ENCODE measurements at places on chromosomes 2 and 18. TPM values are rescaled to one million over a fixed set of nuclear protein-coding genes. Genes with fewer than 3 reads are reported as not detected.

SLC8A1 gene
- total RNA-seq: 958 TPM

CXCR1 gene
- total RNA-seq: 0.54 TPM

POTEJ gene
- not detected for total RNA-seq

PMAIP1 gene
- total RNA-seq: not detected

PSMA8 gene
- 0.48 TPM for total RNA-seq

GRCh38 chr2:173681881-173682650 lies 283.1 kb downstream of the SP3 start:
- DNase-seq: no peak

GRCh38 chr2:166373105-166373504 lies 2.6 kb downstream of the SCN9A start:
- DNase-seq: no peak

- no peak for DNase-seq
Observed at GRCh38 chr2:8378016-8378810, 303.6 kb upstream of the ID2 start.

DNA sequence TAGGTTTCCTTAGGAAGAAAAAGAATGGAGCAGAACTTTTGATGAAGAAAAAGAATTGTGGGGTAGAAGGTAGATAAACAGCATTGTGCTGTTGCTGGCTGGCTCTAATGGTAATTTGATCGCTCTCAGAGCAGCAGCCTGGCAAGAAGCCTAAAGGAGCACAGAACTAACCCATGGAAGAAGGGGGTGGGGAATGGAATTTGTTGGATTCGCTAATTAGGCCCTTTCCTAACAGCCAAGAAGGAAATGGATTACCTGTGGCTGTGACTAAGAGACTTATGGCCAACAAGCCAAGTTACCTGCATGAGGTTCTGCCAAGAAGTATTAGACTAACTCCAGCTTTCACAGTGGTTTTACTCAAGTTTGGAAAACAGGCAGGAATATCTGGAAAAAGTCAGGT lies 210.6 kb downstream of the IKZF2 start:
- DNase-seq: no peak

- no peak for DNase-seq
Observed at GRCh38 chr2:240958366-240959213, 39.8 kb upstream of the SNED1 start.

DNA sequence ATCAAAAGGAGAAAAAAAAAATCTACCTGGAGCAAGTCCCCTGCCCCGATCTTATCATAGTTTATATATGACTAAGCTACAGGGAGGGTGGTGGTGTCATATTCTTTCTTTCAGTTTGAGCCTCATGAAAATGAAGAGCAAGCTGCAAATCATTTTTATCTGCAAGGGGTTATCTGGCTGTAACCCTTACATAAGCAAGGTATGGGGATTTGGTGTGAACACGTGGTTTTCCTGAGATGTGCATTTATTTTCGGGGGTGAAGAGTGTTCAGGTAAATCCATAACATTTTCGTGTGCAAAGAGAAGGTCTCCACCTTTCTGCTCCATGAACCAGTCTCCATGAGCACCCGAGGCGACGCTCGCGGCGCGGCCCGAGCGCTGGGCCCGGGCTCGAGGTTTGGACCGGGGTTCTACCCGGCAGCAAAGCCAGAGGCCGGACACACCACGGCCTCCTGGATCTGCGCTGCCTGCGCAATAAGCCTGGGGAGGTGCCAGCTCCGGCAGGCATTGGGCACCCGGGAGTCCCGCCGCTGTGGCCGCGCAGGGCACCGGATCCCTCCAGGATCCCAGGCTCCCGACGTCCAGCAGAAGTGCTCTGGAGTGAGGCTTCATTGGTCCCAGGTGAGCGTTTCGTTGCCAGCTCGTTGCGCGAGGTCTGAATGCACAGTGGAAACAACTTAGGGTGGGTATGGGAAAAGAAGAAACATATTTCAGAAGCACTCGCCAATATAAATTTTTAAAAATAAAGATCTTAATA lies 36.1 kb upstream of the GPD2 start:
- peak; percentile 90 for DNase-seq

GRCh38 chr2:215929602-215930335 lies 83.6 kb downstream of the MREG start:
- no peak for DNase-seq

GRCh38 chr2:125471963-125472362 lies 1184.0 kb upstream of the GYPC start:
- DNase-seq: no peak

DNA sequence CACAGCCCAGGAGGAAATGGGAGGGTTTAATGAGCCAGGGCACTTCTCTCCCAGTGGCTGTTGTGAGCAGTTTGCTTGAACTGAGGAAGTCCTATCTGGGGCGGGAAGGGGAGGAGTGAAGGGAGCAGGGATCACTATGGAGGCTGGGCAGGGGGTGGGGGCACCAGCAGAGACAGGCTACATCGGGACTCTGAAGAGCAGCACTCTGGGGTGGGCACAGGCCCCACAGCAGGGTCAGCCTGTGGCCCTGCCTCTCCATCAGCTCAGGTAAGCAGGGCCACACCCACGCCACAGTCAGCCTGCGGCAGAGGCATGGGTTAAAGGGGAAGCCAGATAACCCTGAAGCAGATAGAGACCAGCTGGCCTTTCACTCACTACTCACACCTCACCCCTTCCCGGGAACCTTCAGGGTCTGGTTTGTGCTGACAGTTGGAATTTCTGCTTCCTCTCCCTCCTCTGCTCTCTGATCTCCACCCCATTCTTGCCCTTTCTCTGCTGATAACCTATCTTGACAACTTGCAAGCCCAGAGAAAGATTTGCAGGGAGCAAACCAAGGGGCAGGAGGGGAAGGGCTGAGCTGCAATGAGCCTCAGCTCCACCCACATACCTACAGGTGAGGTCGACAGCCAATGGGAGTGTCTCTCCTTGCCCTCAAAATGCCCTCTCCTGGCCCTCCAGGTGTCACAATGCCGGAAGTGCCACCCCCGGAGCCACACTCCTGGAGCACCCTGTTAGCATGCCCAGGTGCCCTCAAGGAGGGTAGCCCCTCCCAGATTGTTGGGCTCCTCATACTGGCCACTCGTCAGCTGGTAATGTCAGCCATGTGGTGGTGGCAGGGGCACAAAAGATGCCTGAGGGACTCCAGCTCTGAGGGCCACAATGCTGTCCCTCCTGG lies 3.7 kb downstream of the SIGLEC15 start:
- DNase-seq: no peak

DNA sequence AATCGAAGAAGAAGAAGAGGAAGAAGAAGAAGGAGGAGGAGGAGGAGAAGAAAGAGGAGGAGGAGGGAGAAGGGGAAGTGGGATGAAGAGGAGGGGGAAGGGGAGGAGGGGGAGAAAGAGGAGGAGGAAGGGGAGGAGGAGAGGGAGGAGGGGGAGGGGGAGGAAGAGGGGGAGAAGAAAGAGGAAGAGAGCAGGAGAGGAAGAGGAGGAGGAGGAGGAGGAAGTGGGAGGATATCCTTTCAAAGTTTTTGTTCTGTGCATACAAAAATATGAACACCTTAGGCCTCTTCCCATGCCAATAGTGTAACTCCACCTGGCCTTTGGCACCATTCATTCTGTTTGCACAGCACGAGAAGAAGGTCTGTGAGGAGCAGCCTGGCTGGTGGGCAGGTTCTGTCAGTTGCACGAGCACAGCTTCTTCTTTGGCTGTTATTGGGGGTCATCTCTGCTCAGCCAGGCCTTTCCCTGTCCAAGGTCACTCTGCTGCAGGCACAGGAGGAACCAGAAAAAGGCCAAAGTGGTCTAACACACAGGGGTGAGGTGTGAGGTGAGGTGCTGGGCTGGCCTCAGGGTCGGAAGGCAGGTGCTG lies 25.8 kb upstream of the PLB1 start:
- DNase-seq: no peak

GRCh38 chr18:45102863-45103262 lies 422.2 kb downstream of the SETBP1 start:
- no peak for DNase-seq

DNA sequence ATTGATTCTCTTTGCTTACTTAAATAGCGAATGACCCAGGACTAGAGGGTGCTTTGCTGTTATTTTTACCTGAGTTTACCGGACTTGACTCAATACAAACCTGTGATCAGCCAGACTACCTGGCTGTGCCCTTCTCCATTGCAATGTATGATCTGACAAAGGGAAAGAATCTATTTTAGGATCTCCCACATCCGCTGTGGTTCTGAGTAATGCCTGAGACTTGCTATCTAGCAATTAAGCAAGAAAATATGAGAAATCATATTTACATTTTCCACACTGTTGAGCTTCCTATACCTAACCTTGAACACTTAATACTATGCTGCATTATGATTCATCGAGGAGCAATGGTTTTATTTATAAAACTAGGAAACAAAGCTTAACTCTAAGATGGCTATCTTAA lies 215.2 kb downstream of the RAD51AP2 start:
- DNase-seq: no peak

DNA sequence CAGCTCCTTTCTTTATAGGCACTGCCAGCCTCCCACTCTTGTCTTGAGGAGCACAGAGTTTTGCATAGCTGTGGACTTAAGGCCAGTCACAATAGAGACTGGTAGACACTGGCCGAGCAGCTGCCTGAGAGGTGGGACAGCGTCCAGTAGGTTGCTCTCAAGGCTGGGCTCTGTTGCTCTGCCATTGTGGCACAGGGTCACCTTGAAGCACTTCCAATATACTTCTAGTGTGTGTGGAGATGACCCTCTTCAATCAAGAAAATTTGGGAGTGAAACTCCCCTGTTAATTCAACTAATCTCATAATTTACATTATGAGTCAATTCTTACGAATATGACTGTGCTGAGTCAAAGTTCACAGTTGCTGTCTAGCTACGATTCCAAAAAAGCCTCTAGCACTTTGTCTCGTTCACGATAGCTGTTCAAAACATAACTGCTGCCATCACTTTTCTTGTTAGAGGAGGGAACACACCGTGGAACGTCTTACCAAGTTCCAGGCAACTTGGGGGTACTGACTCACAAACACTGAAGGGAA lies 636.2 kb downstream of the EPHA4 start:
- no peak for DNase-seq

DNA sequence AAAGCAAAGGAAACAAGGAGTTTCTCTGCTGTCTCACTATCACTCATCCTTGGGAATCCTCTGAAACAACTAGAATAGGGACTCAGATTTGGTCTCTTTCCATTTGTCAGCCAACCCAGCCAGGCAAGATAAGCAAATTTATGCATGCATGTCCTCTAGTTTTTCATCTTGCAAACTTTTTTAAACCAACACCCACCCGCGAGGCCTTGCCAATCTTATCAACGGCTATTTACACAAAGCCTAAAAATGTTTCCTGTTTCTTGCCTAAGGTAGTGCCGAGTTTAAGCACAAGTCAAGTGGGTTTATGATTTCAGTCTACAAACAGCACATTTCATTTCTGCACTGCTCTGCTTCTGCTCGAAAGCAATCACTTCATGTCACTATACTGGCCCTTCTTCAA lies 240.9 kb downstream of the STK39 start:
- DNase-seq: no peak

GRCh38 chr2:19643117-19643518 lies 258.7 kb downstream of the TTC32 start:
- no peak for DNase-seq

DNA sequence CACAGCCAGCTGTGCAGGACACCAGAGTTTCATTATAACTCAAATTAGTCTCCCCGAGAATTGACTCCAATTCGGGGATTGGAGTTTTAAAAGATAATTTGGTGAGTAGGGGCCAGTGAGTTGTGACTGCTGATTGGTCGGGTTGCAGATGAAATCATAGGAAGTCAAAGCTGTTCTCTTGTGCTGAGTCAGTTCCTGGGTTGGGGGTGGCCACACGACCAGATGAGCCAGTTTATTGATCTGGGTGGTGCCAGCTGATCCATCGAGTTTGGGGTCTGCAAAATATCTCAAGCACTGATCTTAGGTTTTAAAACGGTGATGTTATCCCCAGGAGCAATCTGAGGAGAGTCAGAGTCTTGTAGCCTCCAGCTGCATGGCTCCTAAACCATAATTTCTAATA lies 82.7 kb upstream of the SLC66A3 start:
- no peak for DNase-seq
